ENCODE measurements at places on chromosomes 12 and 14. TPM values are rescaled to one million over a fixed set of nuclear protein-coding genes. Genes with fewer than 3 reads are reported as not detected.

Gene SERPINA10
- total RNA-seq = not detected

Gene ANKRD13A
- total RNA-seq = 20.0 TPM

Gene FBLN5
- total RNA-seq = 62.5 TPM

Gene GRIN2B
- total RNA-seq = 0.03 TPM

Gene STAT2
- total RNA-seq = 34.9 TPM

Gene LRFN5
- total RNA-seq = 0.30 TPM

Gene RGS6
- 23.0 TPM for total RNA-seq

- peaks cover 31% of the 10 kb centered on the region for H3K36me3 ChIP-seq
- H3K4me1 ChIP-seq = peaks cover 21% of the 10 kb centered on the region
- no peak overlapping the region for H3K4me3 ChIP-seq
These were observed 4.7 kb upstream of the TC2N start for GRCh38 chr14:91872011-91872501.

GRCh38 chr12:12582193-12582881 is 19.7 kb upstream of the DUSP16 start:
- no peak overlapping the region for H3K4me3 ChIP-seq
- no peaks in the 10 kb centered on the region for H3K27me3 ChIP-seq
- no peaks in the 10 kb centered on the region for H3K36me3 ChIP-seq

DNA sequence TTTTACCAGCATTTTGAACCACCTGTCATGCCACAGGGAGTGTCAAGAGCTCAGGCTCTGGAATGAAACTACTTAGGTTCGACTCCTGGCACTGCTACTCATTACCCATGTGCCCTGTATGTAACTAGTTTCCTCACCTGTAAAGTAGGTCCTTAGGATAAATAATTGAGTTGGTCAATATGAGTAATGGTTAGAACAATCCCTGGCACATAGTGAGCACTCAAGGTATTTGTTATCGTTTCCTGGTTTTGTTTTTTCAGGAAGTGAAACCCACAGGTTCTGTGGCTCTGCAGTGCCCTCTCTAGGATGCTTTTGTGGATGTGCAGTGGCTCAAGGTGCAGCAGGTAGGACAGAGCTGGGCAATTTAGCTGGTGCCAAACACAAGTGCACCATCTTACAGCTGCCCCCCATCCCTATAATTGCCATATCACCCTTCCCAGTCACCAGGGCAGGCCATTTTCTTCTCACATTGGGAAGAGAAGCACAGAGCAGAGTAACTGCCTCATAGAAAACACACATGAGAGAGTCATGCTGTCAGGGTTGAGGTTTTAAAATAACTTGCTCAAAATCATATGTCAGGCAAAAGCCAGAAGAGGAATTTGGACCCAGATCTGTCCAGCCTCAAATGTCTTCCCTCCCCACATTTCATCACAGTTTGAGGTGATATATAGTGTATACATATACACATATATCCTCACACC is 297.5 kb downstream of the RPAP3 start:
- no peak for DNase-seq
- peaks cover 13% of the 10 kb centered on the region for H3K4me1 ChIP-seq
- no peak overlapping the region for H3K27ac ChIP-seq
- no peak overlapping the region for H3K4me3 ChIP-seq

GRCh38 chr12:6069437-6070093 is 54.9 kb downstream of the VWF start:
- peak overlapping the region; percentile 89 for H3K27ac ChIP-seq
- H3K36me3 ChIP-seq = peaks cover 29% of the 10 kb centered on the region
- H3K4me3 ChIP-seq = no peak overlapping the region
- H3K4me1 ChIP-seq = peaks cover 81% of the 10 kb centered on the region
- H3K27me3 ChIP-seq = peaks cover 10% of the 10 kb centered on the region
- no peak for DNase-seq

- H3K4me3 ChIP-seq = no peak overlapping the region
- H3K36me3 ChIP-seq = peaks cover 91% of the 10 kb centered on the region
- no peak for DNase-seq
- no peak overlapping the region for H3K27ac ChIP-seq
- no peaks in the 10 kb centered on the region for H3K27me3 ChIP-seq
- H3K4me1 ChIP-seq = peaks cover 3% of the 10 kb centered on the region
These were observed 67.9 kb upstream of the ATF1 start for GRCh38 chr12:50695961-50696360.
